ENCODE measurements at places on chromosomes 3 and 15.

- DNase-seq: no peak
Observed at GRCh38 chr3:8885536-8886316, 77.5 kb downstream of the RAD18 start.

GRCh38 chr3:97201814-97202213 is 387.4 kb downstream of the EPHA6 start:
- DNase-seq: no peak

DNA sequence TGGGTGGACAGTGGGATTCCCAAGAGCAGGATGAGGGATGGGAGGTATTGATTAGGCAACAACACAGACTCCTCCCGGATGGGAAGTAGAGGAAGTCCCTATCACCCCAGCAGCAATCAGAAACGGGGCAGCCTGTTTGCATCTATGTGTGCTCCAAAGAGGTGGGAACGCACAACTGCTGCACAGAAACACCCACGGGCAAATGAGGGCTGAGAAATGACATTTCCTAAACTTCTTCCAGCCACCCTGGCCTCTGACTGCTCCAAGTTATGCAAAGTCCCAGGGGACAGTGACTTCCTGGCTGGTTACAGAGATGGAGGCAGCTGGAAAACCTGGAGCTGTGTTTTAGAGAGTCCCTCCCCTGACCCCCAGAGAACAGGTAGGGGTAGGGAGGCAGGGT is 42.6 kb downstream of the HCN4 start:
- no peak for DNase-seq

DNA sequence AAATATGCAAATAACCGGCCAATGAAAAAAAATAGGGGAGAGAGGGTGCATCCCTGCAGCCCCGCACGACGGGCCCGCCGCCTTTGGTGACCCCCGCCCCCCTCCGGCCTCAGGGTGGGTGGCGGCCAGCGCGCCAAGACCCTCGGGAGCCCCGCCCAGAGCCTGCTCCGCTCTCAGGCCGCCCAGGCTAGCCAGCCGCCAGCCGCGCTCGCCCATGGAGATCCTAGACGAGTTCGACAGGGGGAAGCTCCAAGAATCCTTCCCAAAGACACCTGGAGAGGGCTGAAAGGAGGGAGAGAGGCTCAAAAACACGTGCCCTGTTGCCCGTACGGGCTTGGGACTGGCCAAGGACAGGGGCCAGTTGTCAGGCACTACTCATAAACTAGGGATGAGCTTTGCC is 434.0 kb downstream of the NR2F2 start:
- DNase-seq: no peak

GRCh38 chr15:88982304-88982945 is 69.2 kb upstream of the MFGE8 start:
- DNase-seq: no peak

DNA sequence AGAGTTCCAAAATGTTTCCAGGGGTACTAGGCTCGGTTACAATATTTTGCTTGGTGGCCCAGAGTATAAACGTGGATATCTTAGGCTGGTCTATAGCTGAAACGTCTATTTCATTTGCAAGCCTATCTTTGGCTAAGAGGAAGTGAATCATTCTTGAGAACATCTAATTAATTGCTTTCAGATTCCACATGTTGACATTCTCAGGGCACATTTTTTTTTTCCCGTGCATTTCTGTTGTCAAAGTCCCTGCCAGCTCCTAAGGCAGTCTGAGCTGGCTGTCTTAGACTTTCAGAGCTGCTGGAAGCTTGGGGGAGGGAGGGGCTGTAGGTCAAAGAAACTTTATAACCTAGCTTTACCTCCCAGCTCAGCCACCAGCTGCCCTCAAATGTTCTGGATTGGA is 23.2 kb upstream of the LAMP3 start:
- no peak for DNase-seq

GRCh38 chr3:132570016-132570415 is 27.1 kb upstream of the ACKR4 start:
- DNase-seq: no peak

DNA sequence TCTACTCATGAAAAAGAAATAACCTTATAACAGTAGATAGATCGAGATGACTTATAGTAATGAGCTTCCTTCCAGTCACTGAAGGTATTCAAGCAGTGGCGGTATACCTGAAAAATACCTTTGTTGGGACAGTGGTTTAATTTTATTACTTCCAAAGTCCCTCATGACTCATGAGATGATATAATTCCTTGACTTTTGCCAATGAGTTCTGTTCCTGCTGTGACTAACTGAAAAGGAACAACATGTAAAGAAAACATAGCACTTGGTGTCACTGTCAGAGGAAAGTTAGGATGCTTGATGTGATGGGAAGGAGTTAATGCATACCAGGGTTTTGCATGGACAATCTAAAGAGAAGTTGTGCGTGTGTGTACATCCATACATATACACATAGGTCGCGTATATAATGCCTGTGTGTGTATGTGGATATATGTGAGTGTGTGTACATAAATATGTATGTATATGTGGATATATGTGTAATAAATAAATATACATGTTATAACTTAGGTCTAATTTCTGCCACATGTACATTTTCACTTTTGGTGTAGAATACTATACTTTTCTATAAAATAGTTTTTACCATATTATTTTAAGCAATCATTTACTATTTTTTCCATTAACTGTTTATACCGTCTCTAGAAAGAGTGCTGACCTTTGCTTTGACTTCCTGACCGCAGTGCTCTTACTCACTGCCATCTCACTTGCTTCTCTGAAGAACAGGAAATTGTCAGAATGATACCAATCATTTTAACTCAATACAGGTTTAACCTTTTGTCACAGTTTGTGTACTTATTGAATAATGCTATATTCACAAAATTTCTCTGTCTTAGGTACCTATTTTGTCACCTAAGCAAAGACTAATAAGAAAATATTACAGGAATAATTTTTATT is 12.6 kb upstream of the PAK2 start:
- DNase-seq: no peak

DNA sequence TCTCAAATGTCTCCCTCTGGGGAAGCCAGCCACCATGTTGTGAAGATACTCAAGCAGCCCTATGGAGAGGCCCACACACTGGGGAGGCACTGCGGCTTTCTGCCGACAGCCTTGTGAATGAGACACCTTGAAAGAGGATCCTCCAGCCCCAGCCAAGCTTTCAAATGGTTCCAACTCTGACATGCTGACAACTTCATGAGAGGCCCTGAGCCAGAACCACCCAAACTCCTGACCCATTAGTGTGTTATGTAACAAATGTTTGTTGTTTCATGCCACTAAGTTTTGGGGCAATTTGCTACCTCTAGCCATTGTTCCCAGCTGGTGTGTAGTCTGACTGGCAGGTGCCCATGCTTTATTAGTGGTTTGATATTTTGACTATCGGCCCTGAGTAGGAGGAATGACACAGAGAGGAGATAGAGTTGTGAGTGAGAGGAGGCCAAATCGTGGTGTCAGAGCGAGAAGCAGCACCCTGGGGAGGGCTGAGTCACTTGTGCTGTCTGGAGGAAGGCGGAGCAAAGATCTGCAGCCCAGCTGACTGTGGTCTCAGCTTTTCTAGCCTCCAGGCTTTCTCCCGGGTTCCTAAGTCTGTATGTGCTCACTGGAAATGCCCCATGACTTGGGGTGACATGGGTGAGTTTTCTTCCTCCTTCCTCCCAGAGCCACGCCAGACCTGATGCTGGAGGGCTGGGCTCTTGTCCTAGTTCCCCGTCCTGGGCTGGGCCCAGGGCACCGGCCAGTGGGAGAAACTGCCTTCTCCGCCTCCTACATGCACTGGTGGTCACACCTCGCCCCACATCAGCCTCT is 56.7 kb upstream of the BLM start:
- peak; percentile 48 for DNase-seq

DNA sequence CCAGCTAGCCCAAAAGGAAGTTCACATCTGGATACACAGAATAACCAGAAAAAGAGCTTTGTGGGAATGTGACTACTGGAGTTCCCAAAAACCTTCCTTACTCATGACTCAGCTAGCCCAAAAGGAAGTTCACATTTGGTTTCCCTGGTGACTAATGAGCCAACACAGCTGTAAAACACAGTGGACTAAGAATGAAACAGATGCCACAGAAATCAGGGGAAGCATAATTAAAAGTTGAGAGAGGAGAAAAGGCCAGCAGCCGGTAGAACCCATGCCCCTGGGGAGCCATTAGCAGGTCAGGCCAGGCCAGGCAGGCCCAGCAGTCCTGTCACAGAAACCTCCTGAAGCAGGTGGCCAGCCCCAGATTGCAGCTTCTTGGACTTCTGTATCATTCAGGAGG is 130.3 kb downstream of the GHSR start:
- DNase-seq: no peak

DNA sequence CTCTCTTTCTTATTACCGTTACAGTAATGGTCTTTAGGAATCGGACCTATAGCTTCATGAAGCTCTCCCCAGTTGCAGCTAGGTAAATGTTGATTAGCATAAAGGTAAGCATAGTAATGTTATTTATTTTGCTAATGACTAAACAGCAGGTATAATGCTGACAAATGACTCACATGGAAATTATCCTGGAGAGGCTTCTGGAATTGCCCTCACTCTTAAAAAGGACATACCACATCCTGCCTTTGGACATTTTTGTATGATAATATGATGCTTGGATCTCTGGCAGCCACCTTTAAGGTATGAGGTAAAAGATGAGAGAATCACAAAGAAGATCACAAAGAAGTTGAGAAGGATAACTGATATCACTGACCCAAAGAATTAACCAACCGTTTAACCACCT is 238.6 kb downstream of the CHL1 start:
- no peak for DNase-seq

DNA sequence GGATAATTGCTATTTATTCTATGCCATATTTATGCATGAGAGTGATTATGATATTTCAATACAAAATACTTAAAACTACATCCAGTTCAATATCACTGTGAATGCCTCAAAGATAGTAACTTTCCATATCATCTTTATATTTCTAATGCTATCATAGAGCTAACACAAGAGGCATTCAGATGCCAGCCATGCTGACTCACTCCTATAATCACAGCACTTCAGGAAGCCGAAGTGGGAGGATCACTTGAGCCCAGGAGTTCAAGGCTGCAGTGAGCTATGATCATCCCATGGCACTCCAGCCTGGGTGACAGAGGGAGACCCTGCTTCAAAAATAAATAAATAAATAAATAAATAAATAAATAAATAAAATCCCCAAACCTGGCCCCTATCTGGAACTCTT is 498.7 kb downstream of the EPHA3 start:
- no peak for DNase-seq

Measured in activated CD8-positive, alpha-beta memory T cell treated with anti-CD3 and anti-CD28 coated beads for 1 hour (primary cell).